ENCODE measurements at places on chromosomes 2 and 18.

GRCh38 chr2:240782221-240782885, 37.7 kb downstream of the KIF1A start:
- no peak for DNase-seq

DNA sequence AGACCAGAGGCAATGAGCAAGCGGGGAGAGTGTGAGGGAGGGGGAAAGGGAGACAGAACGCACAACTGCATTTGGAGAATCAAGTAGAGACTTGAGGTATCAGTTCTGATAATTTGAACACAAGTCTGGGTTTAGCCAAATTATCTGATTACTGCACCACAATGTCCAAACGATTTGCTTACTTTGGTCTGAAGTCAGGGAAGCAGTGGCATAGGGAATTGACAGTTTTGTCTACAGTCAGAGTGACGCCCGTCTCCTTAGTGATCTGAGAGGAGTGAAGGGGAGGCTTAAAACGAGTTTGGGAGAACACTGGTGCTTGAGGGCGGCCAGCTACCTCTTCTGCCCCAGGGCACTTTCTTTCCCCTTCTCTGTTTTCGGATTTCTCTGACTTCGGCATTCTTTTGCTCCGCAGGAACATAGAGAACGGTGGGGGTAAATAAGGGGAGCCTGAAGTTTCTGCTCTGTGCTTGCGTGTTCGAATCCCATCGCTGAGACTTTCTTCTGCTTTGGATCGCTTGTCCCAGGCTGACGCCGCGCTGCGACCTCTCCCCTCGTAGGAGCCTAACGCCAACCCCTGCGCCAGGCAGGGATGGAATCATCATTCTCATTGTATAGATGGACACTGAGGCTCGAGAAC, 2.9 kb upstream of the DLX2 start:
- DNase-seq = no peak

DNA sequence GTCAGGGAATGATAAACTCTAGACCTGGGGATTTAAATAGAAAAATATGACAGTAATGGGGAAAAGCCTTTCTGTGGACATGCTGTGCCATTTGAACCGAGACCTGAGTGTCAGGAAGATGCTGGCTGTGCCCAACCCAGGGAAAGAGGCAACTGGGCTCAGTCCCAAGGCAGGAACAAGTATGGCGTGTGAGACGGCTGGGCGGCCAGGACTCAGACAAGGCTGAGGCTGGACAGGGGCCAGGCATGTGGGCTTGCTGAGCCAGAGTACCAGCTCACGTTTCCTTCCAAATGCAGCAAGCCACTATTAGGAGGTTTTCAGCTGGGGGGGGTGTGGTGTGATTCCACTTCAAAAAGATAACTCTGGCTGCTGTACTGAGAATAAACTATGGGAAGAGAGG, 92.4 kb downstream of the INPP5D start:
- no peak for DNase-seq

GRCh38 chr2:197007716-197008628, 81.5 kb upstream of the PGAP1 start:
- peak; percentile 73 for DNase-seq

DNA sequence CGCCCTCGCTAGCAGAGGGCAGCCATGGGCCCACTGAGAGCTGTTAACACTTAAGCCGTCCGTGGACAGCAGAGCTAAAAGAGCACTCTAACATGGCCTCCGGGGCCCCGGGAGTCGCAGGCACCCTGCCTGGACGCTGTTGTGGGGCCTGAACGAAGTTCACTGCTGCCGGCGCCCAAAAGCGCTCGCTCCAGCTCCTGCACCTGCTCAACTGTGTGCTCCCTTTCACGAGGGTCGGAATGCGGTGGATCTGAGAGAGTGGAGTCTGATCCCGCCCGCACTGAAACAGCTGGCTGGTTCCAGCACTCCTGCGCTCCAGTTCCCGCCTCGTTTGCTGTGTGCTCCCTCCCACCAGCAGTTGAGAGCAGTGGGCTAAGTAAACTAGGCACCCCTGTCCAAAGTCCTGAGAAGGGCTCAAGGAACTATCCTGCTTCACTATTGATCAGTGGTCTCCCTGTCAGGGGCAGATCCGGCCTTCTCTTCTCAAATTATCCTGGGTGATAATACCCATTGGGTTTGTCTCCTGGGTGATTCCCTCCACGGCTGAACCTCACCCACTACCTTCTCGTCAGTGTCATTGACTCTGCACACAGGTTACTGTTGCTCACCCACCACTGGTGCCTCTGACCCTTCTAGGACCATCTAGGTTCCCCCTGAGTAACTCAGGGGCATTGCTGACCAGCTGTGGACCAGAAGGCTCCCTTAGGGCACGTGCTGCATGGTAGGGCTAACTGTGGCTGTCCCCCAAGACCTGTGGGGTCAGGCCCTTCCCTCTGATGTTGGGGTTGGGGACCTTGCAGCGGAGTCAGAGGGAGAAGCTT, 23.5 kb downstream of the B3GNT7 start:
- DNase-seq = no peak

- DNase-seq = no peak
Measured at GRCh38 chr2:164606557-164606956, 14.7 kb downstream of the GRB14 start.
